Astrocyte (in vitro differentiated cells and primary cell): ENCODE measurements at places on chromosomes 6 and 20. TPM values are rescaled to one million over a fixed set of nuclear protein-coding genes. Genes with fewer than 3 reads are reported as not detected.

SMOC2 gene
- 0.93 and 1.8 TPM in 2 replicates for total RNA-seq

DNA sequence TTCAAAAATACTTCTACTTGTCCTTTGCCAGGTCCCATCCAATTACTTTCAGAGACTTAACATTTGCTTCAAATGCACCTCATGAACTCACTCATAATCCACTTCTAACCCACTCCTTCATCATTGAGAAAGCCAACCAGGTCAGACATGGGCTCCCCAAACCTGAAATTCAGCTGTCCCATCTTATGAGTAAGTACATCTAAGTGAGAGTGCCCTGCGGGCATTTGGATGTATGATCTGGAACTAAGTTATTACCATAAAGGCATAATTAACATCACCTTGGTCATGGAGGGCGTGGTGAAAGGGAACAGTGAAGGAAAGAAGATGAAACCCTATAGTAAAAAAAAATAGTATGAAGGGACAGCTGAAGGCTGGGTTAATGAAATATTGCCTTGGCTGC, 896.8 kb downstream of the C6orf118 start:
- DNase-seq = no peak

- no peak for DNase-seq
Observed at GRCh38 chr6:30840084-30840934, 44.0 kb upstream of the DDR1 start.

DNA sequence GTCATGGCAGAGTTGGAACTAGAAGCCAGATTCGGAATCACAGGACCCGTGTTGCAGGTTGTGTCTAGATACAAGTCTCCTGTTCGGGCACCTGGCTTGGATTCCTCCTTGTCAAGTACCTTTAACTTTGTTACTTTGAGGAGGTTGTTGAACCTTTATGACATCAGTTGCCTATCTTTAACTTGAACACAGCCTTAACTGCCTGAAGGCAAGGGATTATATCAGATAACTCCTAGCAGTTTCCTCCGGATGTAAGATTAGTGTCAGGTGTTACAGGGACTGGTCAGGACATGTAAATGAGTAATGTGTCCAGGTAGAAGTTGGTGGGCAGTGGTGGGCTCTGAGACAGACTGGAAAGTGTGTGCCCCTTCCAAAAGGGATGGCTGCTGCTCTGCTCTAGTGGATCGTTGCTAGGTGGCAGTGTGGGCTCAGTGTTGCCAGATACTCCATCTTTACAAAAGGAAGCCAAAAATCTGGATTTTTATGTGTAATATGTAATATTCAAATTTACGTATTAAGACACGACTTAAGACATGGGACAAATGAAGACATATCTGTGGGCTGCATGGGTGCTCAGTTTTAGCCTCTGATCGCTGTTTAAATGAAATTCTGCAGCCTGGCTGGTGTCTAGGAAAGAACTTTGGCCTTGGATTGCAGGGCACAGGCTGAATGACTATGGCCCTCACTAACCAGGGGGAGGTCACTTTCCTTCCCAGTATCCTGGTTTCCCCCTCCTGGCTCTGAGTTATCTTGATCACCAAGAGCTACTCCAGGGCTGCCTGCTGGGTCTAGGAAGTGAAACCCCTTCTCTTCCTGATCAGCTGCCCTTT, 27.1 kb downstream of the CHMP4B start:
- DNase-seq = no peak

GRCh38 chr20:1539816-1540419, 17.6 kb downstream of the SIRPD start:
- no peak for DNase-seq

- DNase-seq = no peak
Observed at GRCh38 chr20:19453862-19454261, 241.4 kb downstream of the SLC24A3 start.

DNA sequence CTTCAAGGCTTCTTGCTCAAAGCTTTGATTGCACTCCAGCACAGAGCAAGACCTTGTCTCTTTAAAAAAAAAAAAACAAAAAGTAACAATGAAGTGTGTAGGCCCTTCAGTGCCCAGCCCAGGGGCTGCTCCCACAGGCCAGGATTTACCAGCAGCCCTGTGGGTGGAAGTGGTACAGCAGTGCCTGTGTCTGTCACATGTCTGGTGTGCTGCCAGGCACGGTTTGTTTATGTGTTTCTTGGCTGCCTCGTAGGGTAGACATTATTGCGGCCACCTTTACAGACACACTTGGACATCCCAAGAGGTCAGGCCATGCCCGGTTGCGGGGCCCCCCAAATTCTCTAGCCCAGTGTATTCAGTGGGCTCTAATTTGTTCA, 12.7 kb downstream of the DYNLRB1 start:
- DNase-seq = no peak

DNA sequence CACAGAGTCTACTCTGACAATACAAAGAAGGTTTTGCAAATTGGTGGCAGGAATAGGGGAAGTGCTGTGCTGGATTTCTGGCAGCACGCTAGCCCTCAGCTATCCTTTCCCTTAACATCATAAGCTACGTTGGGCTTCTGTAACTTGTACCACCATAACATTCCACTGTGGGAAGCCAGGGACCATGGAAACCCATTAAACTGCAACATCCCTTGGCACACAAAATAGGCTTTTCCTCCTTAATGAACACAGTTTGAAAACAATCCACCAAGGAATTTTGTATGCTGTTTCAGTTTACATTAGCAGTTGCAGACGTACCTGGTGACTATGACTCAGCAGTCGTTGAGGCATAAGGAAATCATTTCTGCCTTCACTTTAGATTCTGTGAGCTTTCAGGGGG, 203.9 kb upstream of the RAB32 start:
- DNase-seq = peak; percentile 86

DNA sequence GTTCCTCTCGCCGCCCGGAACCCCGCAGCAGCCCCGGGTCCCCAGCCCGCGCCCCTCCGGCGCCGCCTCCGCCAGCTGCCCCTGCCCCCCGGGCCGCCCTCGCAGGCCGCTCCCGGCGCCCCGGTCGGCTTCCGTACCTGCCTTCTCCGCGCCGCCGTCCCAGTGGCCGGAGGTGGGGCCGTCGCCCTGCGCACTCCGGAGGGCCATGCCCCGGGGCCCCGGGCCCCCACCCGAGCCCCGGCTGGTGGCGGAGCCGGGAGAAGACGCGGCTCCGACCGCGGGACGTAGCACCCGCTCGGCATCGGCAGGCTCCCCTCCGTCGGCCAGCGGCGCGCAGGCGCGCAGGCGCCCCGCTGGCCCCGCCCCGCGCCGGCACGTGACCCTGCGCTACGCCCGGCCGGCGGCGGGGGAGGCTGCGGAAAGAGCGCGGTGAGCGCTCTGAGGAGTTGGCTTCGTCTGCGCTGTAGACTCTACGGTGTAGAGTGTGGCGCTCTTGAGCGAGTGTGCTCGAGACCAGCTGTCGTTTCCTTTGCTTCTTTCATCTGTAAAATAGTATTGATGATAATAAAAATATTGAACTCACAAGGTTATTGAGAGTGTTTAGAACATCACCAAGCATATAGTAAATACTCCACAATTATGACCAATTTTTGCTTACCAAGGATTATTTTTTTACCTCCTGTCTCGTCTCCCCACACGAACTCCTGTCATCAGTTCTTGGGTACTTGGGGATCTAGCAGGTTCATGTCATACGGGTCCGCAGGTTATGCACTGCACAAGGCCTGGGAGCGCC, at the start of gene TBC1D20:
TBC1D20 (minus strand) TSS at position 335 of the 793 bp plus-strand sequence; CDS start at position 207, 128 bp downstream.
- DNase-seq = peak; percentile 63

GRCh38 chr6:117280922-117281321, 15.6 kb downstream of the VGLL2 start:
- DNase-seq = no peak

DNA sequence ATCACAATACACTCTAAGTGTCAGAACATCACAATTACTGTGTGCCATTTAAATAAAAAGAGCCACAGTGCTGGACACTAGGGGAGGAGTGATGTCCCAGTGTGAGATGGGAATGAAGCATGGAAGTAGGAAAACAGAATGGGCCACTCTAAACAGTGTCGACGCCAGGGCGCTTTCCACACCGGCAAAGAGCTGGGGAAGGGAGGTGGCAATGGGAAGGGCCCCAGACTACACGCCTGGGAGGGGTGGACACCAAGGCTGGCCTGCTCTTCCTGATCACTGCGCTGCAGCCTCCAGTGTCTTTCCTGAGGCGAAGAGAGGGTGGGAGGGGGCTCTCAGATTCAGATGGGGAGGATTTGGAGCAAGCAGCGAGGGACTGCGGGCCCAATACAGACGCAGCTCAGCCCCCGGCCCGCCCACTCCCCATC, 75.9 kb downstream of the ERMARD start:
- DNase-seq = no peak

- DNase-seq = no peak
Observed at GRCh38 chr20:40633123-40633850, 55.7 kb downstream of the MAFB start.

DNA sequence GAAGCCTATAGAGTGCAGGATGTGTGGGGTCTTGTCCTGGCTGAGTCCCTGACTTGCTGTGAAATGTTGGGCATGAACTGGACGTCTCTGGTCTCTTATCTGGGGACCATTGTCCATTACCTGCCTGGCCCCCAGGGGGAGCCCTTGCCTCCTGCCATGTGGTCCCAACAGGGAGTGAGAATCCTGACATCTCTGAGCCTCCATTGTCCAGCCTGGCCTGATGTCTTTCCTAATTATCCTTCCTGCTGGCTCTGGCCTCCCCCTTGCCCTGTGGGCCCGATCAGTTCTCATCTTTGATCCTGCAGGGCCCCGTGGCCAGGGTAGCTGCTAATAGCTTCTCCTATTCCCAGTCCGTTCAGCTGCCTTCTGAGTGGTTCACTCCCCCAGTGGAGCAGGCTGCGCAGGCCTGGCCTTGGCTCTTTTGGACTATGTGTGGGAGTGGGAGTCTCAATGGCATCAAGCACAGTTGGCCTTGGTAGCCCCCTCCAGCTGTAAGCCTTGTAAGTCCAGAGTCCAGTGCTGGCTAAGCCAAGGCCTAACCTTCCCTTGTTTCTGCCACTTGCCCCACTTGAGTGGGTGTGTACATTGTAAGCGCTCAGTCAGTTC, 77.9 kb upstream of the RALY start:
- no peak for DNase-seq
